ENCODE measurements at places on chromosomes 7 and 10.

GRCh38 chr7:27182285-27182841 is 2.7 kb downstream of the HOXA11 start:
- no peak for DNase-seq

DNA sequence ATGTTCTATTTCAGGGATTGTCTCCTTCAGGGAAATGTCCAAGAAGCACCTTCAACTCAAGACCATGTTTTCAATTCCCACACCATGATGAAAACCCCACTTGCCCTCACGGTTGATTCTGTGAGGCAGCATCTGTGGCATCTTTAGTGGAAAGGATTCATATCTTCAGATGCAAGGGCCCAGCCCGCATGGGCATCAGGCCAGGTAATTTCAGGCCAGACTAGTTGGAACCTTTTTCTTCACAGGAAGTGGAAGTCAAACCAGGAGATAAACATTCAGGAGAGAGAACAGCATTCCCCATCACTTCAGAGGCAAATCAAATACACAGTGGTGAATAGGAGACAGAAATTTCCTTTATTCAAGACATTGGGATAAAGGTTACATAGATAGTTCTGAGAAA is 88.8 kb downstream of the JCAD start:
- DNase-seq, result no peak

GRCh38 chr7:19617901-19618300 is 90.9 kb downstream of the POLR1F start:
- DNase-seq, result no peak

DNA sequence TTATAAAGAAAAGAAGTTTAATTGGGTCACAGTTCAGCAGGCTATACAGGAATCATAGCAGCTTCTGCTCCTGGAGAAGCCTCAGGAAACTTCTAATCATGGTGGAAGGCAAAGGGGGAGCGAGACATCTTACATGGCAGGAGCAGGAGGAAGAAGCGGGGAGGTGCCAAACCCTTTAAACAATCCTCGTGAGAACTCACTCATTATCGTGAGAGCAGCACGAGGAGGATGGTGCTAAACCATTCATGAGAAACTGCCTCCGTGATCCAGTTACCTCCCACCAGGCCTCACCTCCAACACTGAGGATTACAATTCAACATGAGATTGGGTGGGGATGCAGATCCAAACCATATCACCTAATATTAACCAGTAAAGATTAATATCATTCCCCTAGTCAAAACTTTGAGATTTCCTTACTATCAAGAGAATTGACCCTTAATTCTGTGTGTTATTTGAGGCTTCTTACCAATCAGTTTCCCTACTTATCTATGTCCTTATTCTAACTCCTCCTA is 1.6 kb upstream of the SMO start:
- peak; percentile 20 for DNase-seq

DNA sequence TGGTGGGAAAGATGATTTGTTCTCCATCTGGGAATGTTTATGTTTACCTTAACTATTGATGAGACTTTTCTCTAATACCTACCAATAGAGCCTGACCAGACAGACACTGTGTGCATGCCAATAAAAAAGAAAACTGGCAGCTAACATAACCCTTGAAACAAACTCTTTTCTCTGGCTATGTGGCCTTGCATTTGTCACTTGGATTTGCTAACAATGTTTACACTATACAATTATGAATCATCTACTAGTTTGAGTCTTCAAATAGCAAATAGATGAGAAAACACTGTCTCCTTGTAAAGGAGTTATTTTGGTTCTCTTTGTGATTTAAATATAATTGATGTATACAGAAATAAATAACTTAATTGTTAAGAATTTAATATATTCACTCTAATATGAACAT is 273.1 kb downstream of the SEMA3D start:
- no peak for DNase-seq

GRCh38 chr7:70005891-70006260 is 407.6 kb downstream of the AUTS2 start:
- no peak for DNase-seq

DNA sequence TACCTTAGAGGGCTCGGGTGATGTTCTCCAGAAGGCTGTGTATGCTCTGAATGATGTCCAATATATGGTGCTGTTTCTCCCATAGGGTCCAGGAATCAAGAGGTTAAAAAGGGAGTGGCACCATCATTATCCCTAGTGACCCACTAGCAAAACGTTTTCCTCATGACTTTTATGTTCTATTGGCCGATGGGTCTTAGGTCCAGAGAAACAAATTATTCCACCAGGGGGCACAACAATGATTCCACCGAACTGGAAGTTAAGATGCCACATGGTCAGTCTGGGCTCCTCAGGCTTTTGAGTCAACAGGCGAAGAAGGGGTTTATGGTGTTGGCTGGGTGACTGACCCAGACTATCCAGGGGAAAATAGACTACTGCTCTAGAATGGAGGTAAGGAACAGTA is 256.1 kb downstream of the COBL start:
- no peak for DNase-seq

DNA sequence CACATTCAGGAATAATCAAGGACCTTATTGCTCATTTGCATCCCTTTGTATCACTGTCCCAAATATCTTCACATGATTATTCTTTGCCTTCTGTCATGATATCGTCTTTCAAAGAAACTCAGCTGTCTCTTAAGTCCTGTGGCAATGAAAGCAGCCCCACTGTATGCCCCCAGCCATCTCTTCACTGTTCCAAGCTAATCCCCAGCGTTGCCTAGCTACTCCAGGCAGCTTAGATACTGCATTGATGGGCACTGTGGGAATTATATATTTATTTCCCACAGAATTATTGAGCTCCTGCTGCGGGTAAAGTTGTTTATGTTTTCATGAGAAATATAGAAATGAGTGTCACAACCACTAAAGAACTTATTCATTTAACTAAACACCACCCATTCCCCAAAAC is 38.8 kb downstream of the SND1 start:
- DNase-seq, result peak; percentile 60

DNA sequence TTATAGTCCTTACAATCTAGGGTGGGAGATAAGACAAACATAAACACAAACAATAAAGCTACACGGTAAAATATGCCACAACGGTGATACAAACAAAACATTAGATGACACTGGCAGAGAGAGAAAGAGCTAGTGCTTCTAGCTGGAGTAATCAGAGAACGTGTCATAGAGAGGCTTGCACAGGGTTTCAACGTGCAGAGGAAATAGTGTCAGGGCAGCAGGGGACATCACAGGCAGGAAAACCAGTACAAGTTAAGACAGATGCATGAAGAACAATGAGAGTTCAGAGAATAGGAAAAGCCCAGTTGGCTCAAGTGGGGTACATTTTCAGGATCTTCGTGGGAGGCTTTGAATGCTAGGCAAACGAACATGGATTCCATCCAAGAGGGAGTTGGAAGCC is 91.4 kb downstream of the ZNF438 start:
- DNase-seq, result no peak

DNA sequence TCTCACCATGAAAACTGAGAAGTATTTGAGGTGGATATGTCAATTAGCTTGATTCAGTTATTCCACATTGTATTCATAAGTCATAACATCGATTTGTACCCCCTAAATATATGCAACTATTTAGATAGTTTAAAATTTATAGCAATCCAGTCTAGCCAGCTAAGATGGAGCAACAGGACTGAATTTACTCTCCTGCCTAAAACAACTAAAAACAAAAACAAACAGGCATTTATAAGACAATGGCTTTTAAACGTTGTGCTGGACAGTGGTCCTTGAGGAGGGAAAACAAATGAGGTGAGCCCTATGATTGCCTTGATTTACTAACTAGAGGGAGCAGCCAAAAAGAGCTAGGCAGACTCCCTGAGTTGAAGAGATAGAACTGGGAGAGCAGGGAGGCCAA is 814 bp upstream of the GPAM start:
- DNase-seq, result no peak

DNA sequence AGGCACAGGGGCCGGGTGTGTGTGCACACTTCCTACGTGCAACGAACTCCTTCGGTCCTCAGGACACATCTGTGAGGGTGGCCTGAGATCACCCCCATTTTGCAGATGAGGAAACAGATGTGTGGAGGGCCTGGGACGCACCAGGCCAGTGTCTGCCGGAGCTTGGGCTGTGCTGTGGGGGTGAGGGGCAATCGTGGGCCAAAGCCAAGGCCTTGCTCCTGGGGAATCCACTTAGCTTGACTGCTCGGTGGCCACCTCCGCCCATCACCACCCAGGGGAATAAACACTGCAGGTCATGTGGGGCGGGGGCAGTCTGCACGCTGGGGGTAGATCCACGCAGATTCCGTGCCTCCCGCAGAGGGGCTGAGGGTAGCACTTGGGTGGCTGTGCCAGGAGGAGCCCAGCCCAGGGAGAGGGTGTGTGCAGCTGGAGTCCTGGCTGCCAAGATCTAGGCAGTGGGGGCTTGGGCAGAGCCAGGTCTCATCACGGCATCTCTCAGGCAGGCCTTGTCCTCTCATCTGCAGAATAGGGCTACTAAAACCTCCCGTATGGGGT is 70.8 kb upstream of the EN2 start:
- no peak for DNase-seq

DNA sequence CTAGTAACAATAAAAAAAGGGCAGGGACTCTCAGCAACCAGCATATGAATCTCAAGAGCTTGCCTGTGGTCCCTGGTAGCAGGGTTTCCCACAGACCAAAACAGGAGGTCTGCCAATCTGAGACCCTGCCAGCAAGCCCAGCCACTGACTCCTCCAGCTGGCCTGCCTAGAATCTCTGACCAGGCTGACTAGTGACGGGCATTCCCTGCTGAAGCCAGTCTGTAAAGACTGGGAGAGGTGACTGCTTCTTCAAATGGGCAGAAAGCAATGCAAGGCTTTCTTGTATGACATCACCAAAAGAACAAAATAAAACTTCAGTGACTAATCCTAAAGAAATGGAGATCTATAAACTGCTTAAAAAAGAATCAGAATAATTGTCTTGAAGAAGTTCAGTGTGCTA is 249.4 kb downstream of the TCF7L2 start:
- no peak for DNase-seq

GRCh38 chr10:50585921-50586739 is 37.6 kb downstream of the SGMS1 start:
- DNase-seq, result no peak

DNA sequence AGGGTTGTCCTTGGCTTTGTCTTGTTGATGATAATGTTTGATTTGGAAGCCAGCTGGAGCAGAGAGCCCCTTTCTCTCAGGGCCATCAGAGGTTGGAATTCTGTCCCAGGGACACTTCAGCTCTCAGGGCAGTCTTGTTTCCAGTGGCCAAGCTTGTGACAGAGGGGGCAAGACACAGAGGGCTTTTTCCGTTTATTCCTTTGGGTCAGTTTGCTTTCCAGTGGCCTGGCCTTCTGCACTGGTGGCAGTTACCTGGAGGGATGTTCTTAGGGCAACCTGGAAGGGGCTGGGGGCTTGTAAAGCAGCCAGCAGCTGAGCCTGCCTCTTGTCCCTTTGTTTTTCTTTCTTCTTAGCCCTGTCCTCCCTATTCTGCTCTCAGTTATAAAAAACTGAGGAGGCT is 62.7 kb downstream of the MTURN start:
- no peak for DNase-seq

- DNase-seq, result no peak
Measured at GRCh38 chr7:16460789-16461493, 4.6 kb downstream of the SOSTDC1 start.

- no peak for DNase-seq
Measured at GRCh38 chr7:55245271-55245723, 119.8 kb upstream of the LANCL2 start.

DNA sequence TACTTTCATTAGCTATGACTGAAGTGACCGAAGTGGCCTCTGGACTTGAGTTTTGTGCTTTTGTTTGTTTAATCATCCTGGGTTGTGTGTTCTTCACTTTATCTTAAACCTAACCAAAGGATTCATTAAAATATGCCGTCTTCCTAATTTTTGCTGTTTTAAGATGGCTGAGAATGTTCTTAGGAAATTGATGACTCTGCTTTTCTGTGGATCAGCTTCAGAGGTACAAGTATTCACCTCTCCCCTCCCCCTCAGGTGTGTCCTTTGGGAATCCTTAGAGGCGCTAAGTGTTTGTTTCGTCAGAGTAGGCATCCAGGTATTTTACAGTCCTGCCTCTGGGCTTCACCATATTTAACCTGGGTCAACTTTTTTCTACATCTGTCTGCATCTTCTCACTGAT is 1.1 kb downstream of the CCDC126 start:
- DNase-seq, result no peak

GRCh38 chr7:4739528-4739992 is 35.9 kb upstream of the AP5Z1 start:
- peak; percentile 27 for DNase-seq

GRCh38 chr10:3963191-3963673 is 178.2 kb upstream of the KLF6 start:
- DNase-seq, result no peak

DNA sequence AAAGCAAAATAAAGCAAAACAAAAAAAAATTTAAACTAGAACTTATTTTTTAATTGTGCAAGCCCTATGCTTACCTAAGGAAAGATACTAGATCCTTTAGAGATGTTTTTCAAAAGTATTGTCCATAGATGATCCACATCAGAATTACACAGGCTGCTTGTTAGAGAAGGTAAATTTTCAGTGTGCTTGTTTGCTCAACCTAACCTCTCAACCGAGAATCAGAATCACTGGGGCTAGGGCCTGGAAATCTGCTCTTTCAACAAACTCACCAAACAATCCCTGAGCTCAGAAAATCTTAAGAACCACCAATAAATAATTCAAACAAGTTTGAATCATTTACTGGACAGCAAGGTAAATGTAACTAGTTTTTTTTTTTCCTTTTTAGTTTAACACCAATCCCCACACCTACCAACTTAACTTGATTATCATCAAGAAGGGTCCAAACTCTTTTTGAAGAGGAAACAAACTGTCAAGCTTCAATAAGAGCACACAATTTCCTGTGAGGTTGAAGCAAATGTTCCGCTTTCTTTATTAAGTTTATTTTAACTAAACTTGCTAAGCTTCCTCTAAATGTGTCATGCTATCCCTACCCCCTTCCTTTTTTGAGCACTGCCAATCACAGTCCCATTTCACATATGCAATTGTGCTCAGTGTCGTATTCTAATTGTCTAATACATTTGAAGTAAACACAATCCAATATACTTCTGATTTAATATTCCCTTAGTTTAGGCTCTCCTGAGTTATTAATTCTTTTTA is 7.4 kb upstream of the TSPAN33 start:
- DNase-seq, result no peak

Data from neural progenitor cell (in vitro differentiated cells).